ENCODE measurements at places on chromosomes 7 and 10.

DNA sequence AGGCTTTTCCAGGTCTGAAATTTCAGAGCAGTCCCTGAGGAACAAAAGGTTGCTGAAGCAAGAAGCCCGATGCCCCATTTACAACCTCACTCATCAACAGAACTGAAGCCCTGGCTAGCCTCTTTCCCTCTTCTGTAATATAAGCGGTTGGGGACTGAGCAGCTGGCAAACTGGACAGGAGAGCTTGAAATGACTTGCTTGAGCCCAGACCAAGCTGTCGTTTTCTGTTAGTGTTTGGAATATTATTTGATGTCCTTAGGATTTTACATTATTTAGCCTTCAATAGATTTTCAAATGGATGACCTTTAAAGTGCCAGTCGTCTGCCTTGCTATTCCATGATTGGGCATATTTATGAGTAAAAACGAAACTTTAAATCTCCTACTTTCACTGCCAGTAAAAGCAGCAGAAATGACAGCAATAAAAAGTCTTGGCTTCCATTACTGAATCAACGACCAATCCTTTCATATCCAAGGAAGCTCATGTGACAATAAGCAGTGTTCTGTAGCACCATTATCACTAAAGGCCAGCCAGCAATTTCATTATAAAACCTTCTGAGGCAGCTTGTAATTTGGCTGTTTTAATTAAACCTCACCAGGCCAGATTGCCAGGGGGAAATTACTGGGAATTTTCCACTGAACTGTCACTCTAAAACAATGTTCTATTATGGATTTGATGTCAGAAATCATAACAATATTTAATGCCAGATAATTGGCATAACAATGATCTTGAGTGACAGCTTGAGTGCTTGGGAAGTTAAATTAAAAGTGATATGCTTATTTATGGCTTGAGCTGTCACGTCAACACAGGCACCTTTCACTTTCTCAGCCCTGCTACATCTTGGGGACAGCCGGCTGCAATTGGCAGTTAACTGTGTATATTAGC lies 85.9 kb downstream of the LSMEM1 start:
- DNase-seq = no peak

GRCh38 chr7:144776447-144776846 lies 59.4 kb downstream of the TPK1 start:
- DNase-seq = no peak

DNA sequence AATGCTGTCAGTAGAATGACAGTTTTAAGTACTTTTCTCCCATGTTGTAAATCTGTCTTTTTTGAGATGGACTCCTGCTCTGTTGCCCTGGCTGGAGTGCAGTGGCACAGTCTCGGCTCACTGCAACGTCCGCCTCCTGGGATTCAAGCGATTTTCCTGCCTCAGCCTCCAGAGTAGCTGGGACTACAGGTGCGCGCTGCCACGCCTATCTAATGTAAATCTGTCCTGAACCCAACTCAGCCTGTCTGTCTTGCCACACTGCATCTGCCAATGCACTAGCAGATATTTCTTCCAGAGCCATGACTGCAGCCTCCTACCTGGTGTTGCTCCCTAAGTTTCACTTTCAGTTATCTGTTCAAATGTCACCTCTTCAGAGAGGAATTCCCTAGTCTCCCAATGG lies 264.1 kb downstream of the PHF14 start:
- DNase-seq = no peak

- peak; percentile 26 for DNase-seq
Measured at GRCh38 chr7:5597772-5598171, 174.1 kb upstream of the TNRC18 start.

- DNase-seq = no peak
Measured at GRCh38 chr7:30915751-30916150, 4.1 kb downstream of the AQP1 start.

DNA sequence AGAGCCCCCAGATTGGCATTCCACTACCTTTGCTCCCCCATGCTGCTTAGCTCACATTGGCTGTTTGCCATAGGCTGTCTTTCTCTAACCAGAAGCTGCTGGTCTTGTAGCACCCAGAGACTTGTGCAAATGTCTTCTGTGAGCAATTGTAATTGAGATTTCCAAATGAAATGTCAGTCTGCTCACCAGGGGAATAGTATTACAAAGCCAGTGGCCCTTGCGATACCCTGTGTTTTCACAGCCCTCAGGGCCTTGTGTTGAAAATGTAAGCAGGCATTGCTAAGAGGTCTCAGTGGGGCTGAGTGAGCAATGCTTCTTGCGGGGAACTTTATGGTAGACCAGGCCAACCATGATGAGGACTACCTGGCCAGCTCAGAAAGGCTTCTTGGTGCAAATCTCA lies 746.5 kb downstream of the LRMDA start:
- no peak for DNase-seq

- DNase-seq = no peak
Measured at GRCh38 chr7:143327903-143328302, 12.0 kb downstream of the CLCN1 start.

DNA sequence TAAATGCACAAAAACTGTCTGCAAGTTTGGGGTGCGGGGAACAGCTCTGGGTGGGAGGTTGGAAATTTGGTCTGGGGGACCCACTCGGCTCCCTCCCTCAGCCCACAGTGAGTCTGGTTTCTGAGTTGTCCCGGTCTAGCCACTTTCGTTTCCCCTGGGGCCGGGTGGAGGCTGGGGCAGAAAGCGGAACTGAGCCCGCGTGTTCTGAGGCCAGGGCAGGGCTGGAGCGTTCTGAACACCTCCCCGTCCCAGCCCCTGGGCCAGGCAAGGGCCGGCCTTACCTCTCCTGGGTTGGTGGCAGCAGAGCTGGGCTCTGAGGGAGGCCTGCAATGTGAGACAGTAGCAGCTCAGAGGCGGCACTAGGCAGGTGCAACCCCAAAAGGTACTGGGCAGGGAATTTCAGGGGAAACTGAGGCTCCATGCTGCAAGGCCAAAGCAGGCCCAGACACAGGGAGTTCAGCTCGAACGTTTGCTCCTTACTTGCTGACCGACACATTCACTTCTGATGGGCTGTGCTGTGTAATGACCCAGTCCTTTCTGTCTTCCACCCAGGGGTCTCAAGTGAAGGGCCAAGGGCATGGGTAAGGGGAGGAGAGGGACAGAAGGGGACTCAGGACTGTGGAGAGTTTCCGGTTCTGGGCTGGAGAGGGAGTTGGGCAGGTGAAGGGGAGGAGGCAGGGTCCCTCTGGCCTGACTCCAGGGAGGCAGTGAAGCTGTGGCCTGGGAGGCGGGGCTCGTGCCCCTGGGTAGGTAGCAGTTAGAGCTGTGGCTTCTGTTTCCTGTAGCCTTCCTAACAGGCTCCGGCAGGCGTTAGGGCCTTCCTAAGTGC lies 3.0 kb downstream of the IRF5 start:
- peak; percentile 97 for DNase-seq

DNA sequence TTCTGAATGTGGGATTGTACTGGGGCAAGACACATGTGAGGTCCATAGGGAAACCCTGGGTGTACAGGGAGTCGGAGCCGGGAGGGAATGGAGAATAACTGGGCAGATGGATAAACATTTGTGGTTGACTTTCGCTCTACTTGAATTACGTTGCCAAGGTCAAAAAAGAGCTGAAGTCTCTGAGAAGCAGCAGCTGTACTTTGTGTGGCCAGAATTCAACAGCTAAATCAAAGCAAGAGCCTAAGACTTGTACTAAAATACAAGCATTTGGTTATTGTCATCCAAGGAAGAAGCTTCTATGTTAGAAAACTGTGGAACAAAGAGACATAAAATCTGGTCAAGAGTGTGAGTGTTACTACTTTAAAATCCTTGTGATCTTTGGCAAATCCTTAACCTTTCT lies 457.2 kb downstream of the ARL4A start:
- no peak for DNase-seq

DNA sequence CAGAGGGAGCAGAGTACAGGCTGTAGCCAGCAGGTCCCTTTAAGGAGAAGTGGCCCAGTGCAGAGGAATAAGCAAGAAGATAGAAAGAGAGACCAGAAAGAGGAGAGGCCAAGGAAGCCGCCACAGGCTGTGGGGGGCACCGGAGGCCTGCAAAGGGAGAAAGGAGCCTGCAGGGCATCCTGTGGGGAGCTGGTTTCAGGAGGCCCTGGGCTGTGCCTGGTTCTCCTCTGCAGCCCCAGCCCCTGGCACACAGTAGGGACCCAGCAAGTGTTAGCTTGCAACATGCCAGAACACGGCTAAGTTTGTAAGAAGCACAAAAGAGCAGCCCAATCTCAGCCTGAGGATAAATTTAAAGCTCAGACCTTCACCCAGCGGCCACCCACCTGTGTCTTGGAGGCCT lies 12.3 kb upstream of the C10orf71 start:
- no peak for DNase-seq

DNA sequence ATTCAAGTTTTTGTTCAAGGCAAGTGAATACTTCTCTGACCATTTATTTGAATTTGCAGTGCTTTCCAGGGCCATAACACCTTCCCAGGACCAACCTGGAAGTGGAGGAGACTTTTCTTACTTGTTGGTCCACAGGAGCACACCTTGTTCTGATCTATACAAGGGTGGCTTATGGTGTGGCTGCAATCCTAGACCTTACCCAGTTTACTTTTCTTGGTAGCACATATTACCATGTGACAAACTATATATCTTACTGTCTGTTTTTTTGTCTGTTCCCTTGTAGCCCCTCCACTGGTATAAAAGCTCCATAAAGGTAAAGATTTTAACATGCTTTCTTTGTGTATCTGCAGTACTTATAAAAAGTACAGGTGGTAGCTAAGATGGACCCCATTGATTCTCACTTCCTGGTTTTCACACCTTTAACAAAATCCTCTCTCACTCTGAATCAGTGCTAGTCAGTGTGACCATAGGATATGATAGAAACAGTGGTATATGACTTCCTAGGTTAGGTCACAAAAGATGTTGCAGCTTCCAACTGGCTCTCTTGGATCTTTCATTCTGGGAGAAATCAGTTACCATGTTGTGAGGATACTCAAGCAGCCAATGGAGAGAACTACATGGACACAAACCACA lies 5.6 kb upstream of the ASB4 start:
- no peak for DNase-seq

- no peak for DNase-seq
Measured at GRCh38 chr10:53771701-53772100, 999.1 kb upstream of the MBL2 start.

DNA sequence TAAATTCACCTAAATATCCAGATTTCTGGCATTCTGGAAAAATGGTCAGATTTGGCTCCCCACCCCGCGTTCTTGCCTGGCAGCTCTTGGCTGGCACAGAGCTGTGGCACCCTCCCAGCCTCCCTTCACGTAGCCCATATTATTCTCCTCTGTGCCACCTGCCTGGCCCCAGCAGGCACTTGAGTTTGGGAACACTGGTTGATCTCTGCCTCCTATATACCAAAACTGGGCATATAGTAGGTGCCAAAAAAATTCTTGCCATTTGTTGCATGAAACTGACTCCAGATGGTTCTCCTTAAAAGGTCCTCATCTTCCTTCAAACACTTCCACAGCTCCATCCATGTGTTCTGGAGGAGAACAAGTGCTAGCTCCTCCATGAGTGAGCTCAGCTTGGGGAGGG lies 167.0 kb downstream of the RPS24 start:
- no peak for DNase-seq

DNA sequence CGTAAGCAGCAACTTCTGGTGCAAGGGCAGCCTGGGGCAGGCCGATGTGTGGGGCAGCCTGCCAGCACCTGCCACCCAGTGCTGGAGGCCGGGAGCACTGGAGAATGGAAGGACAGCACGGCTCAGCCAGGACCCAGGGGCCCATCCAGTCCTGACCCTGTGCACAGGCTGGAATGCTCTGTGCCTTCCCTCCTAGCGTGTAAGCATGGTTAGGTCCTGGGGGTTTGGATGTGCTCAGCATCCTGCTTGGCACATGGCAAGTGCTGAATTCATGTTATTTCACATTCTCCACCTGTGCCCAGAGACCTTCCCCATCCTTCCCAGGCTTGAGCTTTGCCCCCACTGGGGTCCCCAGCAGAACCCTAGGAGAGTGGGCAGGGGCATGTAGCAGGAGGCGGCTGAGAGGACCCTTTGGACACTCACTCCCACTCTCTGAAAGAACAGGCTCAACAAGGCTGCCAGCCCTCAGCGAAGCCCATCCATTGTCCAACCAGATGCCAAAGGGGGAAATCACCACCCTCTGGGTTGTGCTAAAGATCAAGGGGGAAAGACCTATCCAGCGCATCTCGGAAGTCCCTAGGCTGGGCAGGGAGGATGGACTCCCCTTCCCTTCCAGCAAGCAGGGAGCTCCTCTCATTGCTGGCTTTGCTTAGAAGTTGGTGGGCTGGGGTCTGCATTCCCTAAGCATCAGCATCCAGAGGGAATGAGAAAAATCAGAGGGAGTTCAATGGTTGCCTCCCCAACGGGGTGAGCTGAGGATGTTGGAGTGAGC lies 29.7 kb downstream of the ANXA8 start:
- DNase-seq = no peak

DNA sequence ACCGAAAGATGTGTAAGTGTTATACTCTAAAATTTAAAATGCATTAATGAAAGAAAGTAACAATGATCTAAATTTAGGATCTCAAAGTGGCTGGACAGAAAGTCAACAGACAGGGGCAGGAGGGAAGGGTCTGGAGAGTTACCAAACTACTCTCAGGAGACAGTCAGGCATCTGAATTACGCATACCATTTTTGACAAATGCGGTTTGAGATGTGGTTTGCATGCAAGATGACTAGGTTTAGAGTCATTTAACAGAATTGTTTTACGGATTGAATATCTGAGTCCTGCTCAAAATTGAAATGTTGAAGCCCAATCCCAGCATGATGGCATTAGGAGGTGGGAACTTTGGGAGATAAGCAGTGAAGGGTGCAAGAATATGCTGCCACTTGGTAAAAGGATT lies 314.1 kb downstream of the WDR11 start:
- DNase-seq = peak; percentile 37

GRCh38 chr10:79392506-79393176 lies 45.4 kb downstream of the PPIF start:
- DNase-seq = no peak

- no peak for DNase-seq
Measured at GRCh38 chr7:3215624-3216585, 85.1 kb upstream of the SDK1 start.

DNA sequence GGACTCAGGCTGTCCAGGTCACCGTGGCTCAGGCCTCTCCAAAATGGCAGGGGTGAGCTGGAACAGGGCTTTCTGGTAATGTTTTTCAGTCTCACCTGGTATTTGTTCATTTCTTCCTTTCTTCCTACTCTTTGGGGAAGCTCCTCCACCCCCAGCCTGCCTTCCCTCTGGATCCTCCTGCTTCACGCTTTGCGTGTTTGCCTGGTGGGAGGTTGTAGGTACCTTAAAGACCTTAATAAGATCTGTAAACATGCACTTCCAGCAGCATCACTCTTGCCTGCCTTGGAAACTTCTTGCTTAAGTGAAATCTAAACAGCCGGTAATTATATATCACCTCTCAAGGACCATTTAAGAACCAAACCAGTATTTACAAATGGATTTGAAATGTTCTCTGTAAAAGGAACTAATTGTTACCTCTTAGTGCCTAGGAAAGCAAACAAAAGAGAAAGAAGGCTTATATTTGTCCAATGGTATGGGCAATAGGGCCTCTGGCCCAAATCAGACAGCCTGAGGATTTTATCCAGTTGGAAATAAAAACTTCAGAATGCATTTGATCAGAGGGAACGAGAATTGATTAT lies 339.9 kb downstream of the CCSER2 start:
- DNase-seq = no peak

- DNase-seq = peak; percentile 99
Measured at GRCh38 chr7:100369105-100369504, 4.2 kb upstream of the PILRA start.
